Foreskin melanocyte (primary cell): ENCODE measurements at places on chromosomes 1 and 21.

- DNase-seq, result no peak
Observed at GRCh38 chr1:54350360-54350759, 55.8 kb downstream of the SSBP3 start.

- DNase-seq, result no peak
Observed at GRCh38 chr1:85116856-85117255, 68.6 kb upstream of the MCOLN3 start.

- DNase-seq, result no peak
Observed at GRCh38 chr1:21331752-21332478, 41.7 kb upstream of the ECE1 start.

DNA sequence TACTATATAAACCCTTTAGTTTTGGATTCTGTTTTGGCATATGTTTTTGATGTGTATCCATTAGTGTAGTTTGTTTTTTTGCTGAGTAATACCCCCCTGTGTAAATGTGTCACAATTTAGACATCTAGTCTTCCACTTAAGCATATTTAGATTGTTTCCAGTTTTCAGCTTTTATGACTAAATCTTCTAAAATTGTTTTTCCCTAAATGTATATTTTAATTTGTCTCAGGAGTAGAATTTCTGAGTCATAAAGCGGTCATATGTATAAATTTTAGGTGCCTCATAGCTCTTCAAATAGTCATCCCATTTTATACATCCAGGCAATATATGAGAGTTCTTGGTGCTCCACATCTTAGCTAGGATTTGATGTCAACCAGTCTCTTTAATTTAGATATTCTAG is 1348.0 kb downstream of the MRPL39 start:
- no peak for DNase-seq

- DNase-seq, result no peak
Observed at GRCh38 chr1:143691400-143691891, 280.3 kb downstream of the FAM72C start.

DNA sequence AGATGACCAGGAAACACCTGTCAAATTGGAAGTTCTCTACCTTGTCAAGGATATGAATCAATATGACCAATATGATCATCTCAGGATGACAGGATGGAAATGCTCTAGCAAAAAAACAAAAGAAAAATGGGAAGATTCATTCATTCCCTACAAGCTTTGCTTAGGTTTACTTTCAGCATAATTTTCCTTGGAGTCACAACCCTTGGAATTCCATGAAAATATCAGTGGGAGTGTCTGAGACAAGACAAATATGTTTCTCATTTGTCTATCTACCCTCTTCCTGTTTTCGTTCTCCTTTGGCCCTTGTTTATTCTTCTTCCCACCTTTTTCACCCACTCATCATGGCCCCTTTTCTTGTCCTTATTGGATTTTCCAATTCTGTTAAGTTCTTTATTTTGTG is 50.6 kb downstream of the COLGALT2 start:
- DNase-seq, result no peak

- DNase-seq, result peak; percentile 62
Observed at GRCh38 chr1:97849345-97850340, 71.2 kb downstream of the DPYD start.

- no peak for DNase-seq
Observed at GRCh38 chr1:227357927-227358302, 39.6 kb upstream of the CDC42BPA start.

GRCh38 chr1:86380257-86380861 is 15.8 kb downstream of the ODF2L start:
- peak; percentile 63 for DNase-seq

DNA sequence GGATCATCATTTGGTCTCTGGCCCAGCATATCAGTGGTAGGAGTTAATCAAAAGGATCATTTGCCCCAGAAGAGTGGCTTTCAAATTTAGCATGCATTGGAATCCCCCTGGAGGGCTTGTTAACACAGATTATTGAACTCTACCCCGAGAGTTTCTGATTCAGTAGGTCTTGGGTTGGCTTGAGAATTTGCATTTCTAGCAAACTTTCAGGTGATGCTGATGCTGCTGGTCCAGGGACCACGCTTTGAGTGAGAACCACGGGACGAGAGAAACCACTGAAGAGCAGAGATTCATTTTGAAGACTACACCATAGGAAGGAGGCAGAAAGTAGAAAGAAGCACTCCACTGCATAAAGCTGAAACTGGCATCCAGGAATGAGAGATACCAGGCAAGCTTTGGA is 81.3 kb upstream of the DUSP10 start:
- no peak for DNase-seq

DNA sequence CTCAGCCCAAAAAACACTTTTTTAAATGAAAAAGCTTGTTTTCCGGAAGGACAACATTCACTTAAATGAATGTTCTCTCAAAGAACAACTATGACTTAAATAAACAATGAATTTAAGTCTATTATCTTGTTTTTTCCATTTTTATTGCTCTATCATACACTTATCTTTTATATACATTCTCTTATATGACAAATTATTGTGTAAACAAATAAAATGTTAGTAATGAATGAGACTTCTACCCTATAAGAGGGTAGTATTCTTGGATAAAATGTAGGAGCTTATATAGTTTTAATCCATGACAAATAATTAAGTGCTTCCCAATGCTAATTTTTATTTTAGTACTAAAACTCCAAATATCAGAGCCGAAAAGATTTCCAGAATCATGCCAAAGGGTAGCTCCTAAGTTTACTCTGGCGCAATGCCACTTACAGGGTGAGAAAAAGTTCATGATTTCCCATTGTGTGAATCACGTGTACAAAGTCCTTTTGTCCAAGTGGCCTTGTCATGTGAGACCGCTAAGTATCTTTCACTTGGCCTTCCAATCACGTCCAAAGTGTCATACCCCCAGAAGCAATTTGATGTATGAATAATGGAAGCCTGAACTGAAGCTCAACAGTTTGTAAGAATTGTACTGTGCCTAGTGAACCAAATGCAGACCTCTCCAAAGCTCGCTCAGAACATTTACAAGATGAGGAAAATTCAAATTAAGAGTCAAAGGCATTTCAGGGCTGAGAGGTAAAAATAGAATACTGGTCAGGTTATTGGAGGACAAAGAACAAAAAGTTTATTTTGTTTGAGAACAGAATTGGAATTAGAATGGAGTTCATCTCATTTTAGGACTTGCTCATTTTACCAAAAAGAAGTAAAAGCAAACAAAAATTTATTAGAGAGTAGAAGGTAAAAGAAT is 56.6 kb upstream of the C1orf21 start:
- peak; percentile 48 for DNase-seq

- DNase-seq, result no peak
Observed at GRCh38 chr1:205834751-205835150, 15.2 kb downstream of the PM20D1 start.

DNA sequence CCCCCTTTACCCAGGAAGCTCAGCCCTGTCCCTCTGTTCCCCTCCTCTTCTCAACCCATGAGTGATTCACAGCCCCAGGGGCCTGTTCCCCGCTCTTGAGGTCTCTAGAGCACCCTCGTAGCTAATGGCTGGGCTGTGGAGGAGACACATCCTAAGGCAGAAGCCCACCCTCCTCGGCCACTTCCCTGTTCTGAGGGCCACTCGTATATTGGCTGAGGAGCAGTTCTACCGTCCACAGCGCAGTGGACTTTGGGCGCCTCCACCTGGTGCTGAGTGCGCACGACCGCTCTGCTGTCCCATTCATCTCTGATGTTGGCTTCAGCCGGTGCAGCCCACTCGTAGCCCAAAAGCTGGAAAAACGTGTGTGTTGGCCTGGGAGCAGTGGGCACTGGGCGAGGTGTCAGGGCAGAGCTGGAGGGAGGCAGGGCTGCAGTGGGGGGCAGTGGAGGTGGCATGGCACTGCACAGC is 24.5 kb upstream of the PKP1 start:
- no peak for DNase-seq

DNA sequence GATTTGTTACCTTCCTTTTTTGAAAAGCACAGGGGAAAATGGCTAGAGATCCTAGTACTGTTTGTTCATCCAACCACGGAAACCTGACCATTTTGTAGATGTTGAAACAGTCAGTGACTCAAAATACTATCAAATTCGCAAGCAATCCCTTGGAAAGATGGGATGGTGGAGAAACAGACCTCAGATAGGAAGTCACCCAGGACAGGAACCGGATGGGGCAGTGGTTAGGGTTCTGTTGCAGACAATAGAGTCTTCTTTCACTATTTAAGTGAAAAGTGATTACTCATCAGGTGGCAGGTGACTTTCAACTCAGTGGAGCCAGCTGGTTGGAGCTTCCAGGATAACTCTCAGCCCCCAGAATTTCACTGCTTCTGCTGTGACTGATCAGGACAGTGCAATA is 17.0 kb downstream of the LHX4 start:
- DNase-seq, result no peak

DNA sequence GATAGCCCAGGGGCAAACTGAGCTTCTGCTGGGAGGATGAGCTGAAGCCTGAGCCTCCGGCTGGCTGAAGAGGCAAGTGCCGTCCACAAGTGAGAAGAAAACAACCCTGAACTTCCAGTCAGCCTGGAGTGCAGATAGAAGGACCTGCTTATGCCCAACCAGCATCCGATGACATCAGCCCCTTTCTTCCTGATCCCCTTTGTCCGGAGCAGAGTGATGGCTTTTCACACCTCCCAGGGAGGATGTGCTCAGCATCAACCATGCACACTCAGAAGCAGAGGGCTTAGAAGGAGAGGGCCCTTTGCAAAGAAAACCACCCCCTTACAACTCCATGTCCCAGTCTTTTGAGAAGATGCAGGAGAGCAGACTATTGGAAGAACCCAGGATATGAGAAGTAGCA is 23.7 kb upstream of the REG4 start:
- no peak for DNase-seq

GRCh38 chr1:54813485-54814125 is 12.5 kb upstream of the TTC22 start:
- no peak for DNase-seq

DNA sequence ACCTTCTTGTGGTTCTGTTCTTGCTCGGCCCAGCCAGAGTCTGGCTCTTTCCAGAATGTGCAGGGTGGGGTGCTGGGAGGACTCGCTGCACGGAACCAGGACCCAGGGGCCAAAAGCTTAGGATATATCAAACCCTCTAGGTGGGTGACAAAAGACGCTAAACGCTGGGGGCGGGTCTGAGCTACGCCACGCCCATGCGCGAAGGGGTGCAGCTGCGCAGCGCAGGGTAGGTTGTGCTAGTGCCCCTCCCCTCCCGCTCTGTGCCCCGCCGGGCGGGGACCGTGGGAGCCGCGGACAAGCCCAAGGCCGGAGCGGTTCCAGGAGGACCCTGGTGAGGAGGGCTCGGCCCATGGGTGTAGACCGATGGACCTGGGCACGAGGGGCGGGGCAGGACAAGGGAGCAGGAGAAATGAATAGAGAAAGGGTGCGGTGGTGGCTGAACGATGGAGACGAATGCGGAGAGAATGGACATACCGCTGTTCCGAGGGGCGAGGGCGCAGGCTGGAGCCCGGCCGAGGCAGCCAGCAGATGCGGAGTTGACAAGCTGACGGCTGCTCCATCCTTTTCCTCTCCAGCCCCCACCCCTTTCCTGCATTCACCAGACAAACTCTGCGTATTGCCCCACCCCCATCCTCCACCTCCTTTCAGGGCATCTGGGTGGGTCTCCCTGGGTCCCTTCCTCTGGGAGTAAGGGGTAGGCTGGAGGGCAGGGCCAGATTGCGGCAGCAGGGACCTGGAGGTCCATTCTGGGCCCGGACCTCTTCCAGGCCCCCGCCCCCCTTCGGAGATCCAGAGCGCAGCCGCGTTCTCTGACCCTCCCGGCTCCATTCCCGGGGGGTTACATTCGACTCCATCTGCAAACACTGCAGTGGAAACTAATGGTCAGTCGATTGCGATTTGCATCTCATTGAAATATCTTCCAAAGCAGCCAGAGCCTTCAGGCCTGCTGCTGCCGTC is at the start of gene RUSC1:
RUSC1 (plus strand) TSS at position 234 of the 957 bp plus-strand sequence. CDS start 880 bp downstream, outside the sequence.
- DNase-seq, result peak; percentile 52

DNA sequence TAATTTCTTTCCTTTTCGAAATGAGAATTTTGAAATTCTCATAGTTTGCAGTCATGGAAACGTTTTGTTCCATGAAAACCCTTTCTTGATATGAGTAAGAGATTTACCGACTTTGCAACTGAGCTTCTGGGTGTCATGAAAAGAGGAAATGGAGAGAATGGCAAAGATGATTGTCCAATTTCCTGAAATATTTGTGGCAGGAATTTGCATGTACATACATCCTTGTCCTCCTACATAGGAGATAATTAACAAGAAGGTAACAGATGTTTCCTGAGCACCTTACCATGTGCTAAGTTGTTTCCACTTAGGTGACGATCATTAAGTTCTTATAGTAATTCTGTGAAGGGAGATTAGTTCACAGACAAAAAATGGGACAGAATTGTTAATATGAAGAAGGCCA is 170.7 kb downstream of the NEGR1 start:
- DNase-seq, result no peak
